ENCODE measurements at places on chromosomes 16 and 17. TPM values are rescaled to one million over a fixed set of nuclear protein-coding genes. Genes with fewer than 3 reads are reported as not detected.

The RNFT1 gene
- 19.1 TPM for total RNA-seq

The MYH13 gene
- not detected for total RNA-seq

GRCh38 chr17:79943347-79944241, 92.1 kb downstream of the TBC1D16 start:
- DNase-seq = no peak

- no peak for DNase-seq
Measured at GRCh38 chr16:58013201-58013956, 12.2 kb downstream of the USB1 start.

- DNase-seq = peak; percentile 76
Measured at GRCh38 chr16:9138731-9139501, 47.5 kb downstream of the HAPSTR1 start.

DNA sequence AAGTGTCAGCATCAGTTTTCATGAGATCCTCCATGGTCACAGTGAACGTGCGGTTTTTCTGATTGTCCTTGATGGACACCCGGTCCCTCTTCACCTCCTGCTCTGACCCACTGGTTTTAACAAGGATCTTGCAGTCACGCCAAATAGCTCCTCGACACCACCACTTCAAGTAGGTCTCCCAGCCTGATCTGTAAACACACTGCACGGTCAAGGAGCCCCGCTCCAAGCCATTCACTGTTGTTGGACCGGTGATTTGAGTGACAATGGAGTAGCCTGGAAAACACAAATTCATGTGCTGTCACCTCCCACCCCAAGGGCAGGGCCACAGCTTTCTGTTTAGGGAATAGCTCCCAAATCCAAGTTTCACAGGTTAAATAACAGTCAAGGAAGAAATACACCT, 8.2 kb downstream of the CD300LF start:
- no peak for DNase-seq
